ENCODE measurements at places on chromosomes 6 and 20. TPM values are rescaled to one million over a fixed set of nuclear protein-coding genes. Genes with fewer than 3 reads are reported as not detected.

DNA sequence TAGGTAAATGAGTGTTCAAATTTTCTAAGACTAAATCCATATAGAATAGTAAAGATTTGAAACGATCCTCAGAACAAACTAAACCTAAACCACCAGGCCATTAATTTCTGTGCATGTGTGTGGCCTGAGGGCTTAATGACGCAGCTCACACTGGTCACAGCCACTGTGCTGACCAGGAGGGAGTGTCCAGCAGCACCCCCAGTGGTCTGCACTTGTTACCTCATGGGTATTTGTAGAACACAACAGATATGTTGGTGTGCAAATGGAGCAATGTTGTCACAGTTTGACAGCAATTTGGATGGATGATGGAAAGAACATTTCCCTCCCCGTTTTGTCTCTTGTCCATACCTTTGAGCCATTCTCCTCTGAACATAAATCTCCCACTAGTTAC is 122.4 kb upstream of the EXOC2 start:
- DNase-seq: no peak

- no peak for DNase-seq
These were observed 6.5 kb downstream of the HIVEP2 start for GRCh38 chr6:142938510-142938909.

DNA sequence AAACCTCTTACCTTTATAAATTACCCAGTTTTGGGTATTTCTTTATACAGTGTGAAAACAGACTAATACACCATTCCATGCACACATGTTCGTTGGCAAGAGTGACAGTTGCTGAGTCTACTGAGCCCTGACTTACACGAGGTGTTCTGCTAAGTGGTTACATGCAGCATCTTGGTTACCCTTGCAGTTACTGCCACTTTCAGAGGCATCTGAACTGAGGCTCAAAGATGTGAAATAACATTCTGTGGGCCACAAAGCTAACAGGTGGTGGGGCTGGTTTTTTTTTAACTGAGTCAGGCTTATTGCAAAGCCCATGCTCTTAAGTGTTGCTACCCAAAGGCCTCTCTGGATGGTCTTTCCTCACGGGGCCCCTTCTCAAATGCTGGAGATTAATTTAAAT is 54.4 kb upstream of the GTSF1L start:
- no peak for DNase-seq

DNA sequence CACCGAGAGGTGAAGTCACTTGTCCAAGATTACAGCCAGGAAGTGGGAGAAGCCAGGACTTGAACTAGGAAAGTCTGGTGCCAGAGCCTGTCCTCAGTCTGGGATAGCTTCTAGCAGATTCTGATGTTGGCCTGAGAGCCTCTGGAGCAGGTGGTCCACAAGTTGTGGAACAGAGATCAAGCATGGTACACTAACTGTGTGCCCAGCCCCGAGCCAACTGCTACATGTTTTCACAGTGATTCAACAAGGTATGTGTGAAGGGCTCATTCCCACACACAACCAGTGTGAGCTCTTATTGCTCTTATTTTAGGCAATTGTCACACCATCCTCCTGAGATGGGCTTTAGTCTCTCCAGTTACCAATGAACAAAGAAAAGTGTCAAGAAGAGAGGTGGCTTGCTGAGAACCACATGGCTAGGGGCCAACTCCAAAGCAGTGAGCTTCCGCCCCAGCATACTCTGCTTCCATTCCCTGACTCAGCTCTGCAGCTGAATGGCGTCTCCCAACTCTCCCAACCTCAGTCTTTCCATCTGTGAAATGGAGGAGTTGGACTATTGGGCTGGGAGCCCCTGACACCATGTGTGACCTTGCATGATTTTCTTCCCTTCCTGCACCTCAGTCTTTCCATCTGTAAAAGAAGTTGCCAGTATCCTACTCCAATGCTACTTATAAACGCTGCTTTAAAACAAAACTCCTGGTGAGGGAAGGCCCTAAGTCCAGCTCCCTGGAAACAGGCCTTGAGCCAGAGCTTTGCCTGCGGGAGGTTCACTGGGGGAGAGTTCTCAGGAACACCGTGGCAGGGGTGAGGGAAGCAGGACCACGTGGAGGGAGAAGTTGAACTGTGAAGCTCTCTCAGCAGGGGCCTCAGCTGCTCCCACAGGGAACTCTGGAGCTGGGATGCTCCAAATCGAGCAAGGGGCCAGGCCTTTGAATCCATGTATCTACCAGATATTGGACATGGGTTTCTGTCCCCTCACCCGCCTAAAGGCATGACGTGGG is 40.9 kb downstream of the CDH22 start:
- no peak for DNase-seq

DNA sequence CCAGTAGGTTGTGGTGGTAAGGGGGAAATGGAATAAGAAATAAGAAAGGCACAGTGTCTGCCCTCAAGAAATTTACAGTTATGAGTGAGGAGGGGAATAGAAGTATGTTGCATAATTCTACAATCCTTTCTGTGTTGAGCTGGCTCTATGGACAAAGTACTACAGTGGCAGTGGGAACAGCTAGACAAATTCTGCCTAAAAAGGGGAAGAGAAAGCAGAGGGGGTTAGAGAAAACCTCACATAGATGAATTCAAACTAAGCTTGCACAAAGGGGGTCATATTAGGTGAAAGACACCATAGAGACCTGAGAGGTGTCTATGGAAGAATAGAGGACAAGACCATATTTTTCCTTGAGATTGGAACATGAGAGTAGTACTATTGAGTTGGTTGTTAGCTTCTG is 146.9 kb upstream of the VGLL2 start:
- DNase-seq: no peak

DNA sequence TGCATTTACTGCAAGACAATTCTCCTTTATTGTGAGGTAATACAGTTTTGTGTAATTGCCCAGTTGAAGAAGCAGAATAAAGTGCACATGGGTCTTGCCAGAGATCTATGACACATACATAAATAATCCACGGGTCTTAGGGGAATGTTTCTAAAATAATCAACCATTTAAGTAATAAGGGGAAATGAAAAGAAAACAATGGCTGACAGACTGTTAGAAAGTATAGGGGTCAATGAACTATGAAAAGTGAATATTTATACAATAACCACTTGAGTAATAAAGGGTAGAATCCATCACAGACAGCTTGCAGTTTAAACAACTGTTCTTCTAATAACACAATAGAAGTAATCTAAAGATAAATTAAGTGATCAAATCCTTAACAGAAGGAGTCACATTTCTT is 477.2 kb downstream of the EYS start:
- DNase-seq: no peak

GRCh38 chr6:73680289-73680918 is 15.6 kb upstream of the CD109 start:
- no peak for DNase-seq

DNA sequence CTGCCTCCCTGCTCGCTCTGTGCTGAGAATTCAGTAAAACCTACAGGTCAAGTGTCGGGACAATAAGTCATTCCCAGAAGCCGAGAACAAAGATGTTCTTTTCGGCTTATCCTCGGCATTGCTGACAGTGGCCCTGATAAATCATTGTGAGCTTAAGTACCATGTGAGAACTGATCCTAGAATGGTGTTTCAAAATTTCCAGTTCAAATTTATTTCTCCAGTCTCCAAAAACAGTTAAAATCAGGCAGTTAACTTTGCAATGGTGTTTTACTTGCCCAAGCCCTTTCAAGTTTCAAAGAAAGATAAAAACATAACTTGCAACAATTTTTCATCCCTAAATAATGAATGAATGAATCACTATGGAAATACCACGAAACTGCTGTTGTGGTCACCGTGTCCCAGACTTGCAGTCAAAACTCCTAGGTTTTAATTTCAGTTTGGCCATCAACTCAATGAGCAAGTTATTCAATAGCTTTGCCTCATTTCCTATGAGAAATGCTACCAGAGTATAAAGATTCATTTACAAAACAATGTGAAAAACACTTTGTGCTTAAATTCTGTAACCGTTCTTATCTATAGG is 4.3 kb downstream of the ATP5F1E start:
- no peak for DNase-seq

GRCh38 chr6:111724039-111724438 is 118.4 kb upstream of the TRAF3IP2 start:
- no peak for DNase-seq

- no peak for DNase-seq
These were observed 8.8 kb downstream of the RANBP9 start for GRCh38 chr6:13702809-13703302.

- DNase-seq: no peak
These were observed 13.2 kb upstream of the HELZ2 start for GRCh38 chr20:63587256-63587655.

DNA sequence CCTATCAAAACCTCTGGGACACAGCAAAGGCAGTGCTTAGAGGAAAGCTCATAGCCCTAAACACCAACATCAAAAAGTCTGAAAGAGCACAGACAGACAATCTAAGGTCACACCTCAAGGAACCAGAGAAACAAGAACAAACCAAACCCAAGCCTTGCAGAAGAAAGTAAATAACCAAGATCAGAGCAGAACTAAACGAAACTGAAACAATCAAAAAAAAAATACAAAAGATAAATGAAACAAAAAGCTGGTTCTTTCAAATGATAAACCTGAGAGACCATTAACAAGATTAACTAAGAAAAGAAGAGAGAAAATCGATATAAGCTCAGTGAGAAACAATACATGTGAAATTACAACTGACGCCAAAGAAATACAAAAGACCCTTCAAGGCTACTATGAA is 34.8 kb upstream of the RUNX2 start:
- no peak for DNase-seq

DNA sequence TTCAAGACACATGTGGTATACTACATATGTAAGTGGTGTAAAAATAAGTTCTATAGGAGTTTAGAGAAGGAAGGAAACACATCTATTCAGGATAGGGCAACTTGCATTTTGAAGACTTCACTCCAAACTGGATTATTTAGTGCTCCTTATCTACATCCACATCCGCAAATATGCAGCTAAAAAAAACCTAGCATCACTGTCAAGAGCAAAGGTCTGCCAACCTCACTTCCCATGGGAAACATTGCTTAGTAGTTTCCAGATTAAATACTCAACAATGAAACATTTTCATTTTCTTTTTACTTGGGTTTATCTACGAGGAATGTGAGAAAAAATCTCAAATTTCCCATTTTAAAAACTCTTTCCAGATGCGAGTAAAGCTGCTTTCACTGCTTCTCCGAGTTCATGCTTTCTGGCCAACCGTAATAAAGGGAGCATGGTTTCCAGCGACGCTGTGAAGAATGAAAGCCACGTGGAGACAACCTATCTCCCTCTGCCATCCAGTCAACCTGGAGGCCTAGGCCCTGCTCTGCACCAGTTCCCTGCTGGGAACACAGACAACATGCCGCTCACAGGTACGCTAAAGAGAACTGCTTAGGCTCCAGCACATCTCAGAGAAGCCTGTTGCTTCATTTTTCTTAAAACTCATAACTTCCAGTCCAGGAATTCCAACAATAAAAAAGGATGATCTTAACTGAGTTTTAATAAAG is 48.2 kb downstream of the RFX6 start:
- DNase-seq: no peak

GRCh38 chr6:113642714-113643406 is 214.3 kb upstream of the MARCKS start:
- no peak for DNase-seq

DNA sequence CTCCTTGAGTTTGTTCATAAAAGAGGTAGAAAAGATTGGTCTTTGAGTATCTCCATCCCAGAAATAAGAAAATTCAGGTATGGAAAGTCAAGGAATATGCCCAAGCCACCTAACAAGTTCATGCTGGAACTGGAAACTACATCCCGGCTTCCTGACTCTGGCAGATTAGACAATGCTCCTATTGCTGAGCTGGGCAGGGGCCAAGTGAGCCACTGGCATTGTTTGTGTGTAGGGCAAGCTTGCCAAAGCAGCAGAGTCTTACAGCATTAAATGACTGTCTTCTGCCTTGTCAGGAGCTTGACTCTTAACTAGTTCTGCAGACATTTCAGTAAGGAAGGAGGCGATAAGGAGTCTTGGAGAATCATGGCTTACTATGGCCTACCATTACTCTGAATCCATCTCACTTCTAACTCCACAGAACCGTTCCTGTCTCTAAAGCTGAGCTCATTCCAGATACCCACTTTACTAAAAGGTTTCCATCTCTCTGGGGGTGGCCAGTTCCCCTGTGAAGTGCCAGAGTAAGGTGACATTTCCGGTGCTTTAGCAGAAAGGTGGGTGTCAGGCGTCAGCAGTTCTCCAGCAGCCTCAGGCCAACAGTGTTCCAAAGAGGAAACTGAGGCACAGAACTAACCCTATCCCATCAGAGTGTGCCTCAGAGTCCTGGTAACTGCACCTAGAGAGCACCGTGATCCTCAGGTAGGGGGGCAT is 30.1 kb downstream of the PRDM1 start:
- no peak for DNase-seq

- DNase-seq: peak; percentile 47
These were observed 517.0 kb upstream of the NRSN1 start for GRCh38 chr6:23608931-23609435.

- no peak for DNase-seq
These were observed 5.8 kb upstream of the STMND1 start for GRCh38 chr6:17096096-17096495.

GRCh38 chr6:150654608-150655007 is 54.9 kb downstream of the PLEKHG1 start:
- DNase-seq: no peak

GRCh38 chr6:137874204-137875057 is 7.4 kb downstream of the TNFAIP3 start:
- no peak for DNase-seq

FAM209A gene
- 0.30 TPM for polyA plus RNA-seq

ZSCAN23 gene
- polyA plus RNA-seq: 16.1 TPM

TRIM15 gene
- 0.19 TPM for polyA plus RNA-seq

HLA-DOA gene
- 5.2 TPM for polyA plus RNA-seq

F13A1 gene
- 14.0 TPM for polyA plus RNA-seq

HLA-DRA gene
- 108 TPM for polyA plus RNA-seq

PRR18 gene
- 0.25 TPM for polyA plus RNA-seq

PNPLA1 gene
- polyA plus RNA-seq: 3.1 TPM
